ENCODE measurements at places on chromosomes 4 and X.

- H3K27ac ChIP-seq: no peak overlapping the region
- H3K36me3 ChIP-seq: no peaks in the 10 kb centered on the region
- no peak overlapping the region for H3K4me3 ChIP-seq
- no peaks in the 10 kb centered on the region for H3K27me3 ChIP-seq
These were observed 124.0 kb upstream of the POF1B start for GRCh38 chrX:85503258-85504158.

DNA sequence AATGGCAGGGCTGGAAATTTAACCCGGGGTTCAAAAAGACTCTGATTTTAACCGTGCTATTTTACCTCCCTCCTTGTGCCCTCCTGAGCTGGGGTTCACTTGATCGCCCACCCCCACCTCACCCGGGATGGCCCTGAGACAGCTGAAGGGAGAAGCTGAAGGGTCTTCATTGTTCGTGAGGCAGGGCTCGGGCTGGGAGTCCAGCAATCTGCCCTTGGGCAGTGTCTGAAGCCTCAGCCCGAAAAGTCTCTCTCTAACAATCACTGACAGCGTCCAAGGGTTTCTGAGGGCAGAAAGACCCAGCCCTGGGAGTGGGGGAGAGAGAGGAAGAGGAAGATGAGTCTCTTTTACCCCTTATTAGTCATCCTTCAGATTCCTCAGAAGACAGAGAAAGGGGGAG, 39.4 kb upstream of the PHOX2B start:
- no peaks in the 10 kb centered on the region for H3K36me3 ChIP-seq
- no peaks in the 10 kb centered on the region for H3K4me1 ChIP-seq
- H3K4me3 ChIP-seq: no peak overlapping the region
- H3K27me3 ChIP-seq: no peaks in the 10 kb centered on the region
- no peak overlapping the region for H3K27ac ChIP-seq

DNA sequence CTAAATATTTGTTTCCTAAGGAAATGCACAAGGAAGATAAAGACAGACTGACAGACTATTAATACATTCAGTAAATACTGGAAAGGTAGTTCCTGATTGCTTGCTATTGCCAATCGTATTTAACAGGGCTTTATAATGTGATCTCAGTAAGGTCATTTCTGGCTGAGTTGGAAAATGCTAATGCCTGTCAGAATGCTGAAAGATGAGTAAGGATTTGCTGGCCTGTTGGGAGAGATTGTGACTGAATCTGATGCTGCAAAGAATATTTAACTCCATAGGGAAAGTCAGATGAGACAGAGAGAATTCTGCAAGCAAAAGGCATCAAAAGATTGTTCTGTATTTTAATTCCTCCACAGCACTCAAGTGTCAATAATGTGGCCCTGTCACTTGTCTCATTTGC, 169.0 kb downstream of the BEND2 start:
- H3K36me3 ChIP-seq: no peaks in the 10 kb centered on the region
- DNase-seq: no peak
- no peaks in the 10 kb centered on the region for H3K4me1 ChIP-seq
- H3K27ac ChIP-seq: no peak overlapping the region

DNA sequence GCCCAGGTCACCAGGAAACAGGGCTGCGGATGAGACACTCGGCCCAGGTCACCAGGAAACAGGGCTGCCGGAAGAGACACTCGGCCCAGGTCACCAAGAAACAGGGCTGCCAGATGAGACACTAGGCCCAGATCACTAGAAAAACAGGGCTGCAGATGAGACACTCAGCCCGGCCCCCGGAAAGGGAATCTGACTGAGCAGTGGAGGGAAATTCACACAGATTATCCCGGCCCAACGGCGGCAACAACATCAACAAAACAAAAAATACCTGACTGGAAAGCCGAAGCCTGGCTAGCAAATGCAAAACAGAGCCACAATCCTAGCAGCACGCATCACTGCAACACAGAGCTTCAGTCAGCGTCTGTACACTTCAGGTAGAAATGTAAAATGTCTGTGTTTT, 20.7 kb downstream of the AFAP1 start:
- no peak overlapping the region for H3K27ac ChIP-seq
- no peaks in the 10 kb centered on the region for H3K27me3 ChIP-seq
- H3K36me3 ChIP-seq: no peaks in the 10 kb centered on the region

- no peak overlapping the region for H3K4me3 ChIP-seq
- no peaks in the 10 kb centered on the region for H3K4me1 ChIP-seq
- H3K36me3 ChIP-seq: no peaks in the 10 kb centered on the region
- H3K27ac ChIP-seq: no peak overlapping the region
- H3K27me3 ChIP-seq: no peaks in the 10 kb centered on the region
These were observed 33.5 kb upstream of the AMOT start for GRCh38 chrX:112874175-112874574.

DNA sequence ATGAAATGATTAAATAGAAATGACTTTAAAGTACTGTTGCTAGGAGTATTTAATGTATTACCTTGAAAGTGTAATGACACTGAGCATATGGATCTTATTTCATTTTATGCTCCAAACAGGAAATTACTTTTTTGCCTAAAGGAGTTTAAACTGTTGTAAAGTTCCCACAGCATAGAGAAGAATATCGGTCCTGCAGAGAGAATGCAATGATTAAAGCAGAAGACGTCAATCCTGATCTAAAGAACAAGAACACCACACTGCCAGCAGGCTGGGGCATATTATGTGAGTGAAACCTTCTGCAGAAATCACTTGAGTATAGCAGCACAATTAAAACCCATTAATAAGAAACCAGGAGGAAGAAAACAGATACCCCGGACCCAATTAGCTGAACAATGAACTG, 72.8 kb upstream of the CAMK2D start:
- H3K36me3 ChIP-seq: no peaks in the 10 kb centered on the region
- H3K4me1 ChIP-seq: no peaks in the 10 kb centered on the region
- H3K4me3 ChIP-seq: no peak overlapping the region

- DNase-seq: no peak
- H3K4me1 ChIP-seq: peaks cover 13% of the 10 kb centered on the region
- H3K27me3 ChIP-seq: no peaks in the 10 kb centered on the region
These were observed 32.9 kb downstream of the SLC39A8 start for GRCh38 chr4:102312417-102312816.

GRCh38 chr4:4637710-4638109, 95.9 kb upstream of the STX18 start:
- no peaks in the 10 kb centered on the region for H3K27me3 ChIP-seq
- no peak overlapping the region for H3K4me3 ChIP-seq
- DNase-seq: no peak
- no peaks in the 10 kb centered on the region for H3K4me1 ChIP-seq
- H3K36me3 ChIP-seq: no peaks in the 10 kb centered on the region
- no peak overlapping the region for H3K27ac ChIP-seq

DNA sequence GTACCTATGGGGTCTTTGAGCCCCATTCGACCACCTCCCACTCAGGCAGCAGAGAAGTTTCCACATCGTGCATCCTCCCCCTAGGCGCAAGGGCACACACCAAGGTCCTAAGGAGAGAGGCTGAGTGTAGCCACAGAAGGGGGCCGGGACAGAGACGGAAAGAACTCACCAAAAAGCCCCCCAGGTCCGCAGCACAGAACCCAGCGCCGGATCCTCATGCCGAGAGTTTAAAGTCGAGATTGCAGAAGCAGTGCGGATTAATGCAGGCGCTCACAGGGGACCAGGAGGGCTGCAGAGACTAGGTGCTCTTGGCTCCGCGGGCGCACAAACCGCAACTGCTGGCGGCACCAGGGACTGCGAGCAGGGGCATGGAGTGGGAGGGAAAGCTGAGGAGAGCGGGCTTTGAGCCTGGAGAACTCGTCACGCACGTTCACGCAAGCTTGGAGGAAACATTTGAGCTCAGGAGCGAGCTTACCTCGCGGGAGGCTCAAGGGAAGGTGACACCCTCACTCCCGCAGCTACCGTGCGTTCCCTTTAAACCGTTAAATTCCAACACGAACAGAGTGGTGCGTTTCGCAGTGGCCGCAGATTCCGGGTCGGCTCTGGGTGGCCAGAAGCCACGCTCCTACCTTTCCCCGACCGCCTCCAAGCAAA, 8.5 kb downstream of the NKX3-2 start:
- H3K27me3 ChIP-seq: peaks cover 22% of the 10 kb centered on the region
- no peak overlapping the region for H3K27ac ChIP-seq
- no peak for DNase-seq

DNA sequence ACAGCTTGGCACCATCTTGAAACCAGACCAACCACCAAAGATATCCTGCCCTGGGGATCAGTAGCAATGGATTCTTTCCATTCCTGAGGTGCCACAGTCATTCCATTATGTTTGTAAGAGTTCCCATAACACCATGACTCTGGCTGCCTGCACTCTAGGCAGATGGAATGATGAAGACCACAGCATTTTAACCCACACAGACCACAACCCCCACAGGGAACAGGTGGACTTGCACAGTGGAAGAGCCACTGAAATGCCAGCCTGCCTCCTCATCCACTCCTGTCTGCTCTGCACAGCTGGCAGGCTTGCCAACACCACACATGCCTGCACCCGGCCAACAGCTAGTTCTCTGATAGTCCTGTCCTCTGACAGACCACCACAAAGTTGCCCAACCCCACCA, 2362.2 kb upstream of the AGA start:
- no peaks in the 10 kb centered on the region for H3K4me1 ChIP-seq
- H3K27ac ChIP-seq: no peak overlapping the region
- no peak overlapping the region for H3K4me3 ChIP-seq

- H3K4me1 ChIP-seq: no peaks in the 10 kb centered on the region
- no peaks in the 10 kb centered on the region for H3K36me3 ChIP-seq
- no peak for DNase-seq
- no peaks in the 10 kb centered on the region for H3K27me3 ChIP-seq
- H3K27ac ChIP-seq: no peak overlapping the region
- no peak overlapping the region for H3K4me3 ChIP-seq
These were observed 14.6 kb downstream of the SRPX start for GRCh38 chrX:38206036-38206435.

DNA sequence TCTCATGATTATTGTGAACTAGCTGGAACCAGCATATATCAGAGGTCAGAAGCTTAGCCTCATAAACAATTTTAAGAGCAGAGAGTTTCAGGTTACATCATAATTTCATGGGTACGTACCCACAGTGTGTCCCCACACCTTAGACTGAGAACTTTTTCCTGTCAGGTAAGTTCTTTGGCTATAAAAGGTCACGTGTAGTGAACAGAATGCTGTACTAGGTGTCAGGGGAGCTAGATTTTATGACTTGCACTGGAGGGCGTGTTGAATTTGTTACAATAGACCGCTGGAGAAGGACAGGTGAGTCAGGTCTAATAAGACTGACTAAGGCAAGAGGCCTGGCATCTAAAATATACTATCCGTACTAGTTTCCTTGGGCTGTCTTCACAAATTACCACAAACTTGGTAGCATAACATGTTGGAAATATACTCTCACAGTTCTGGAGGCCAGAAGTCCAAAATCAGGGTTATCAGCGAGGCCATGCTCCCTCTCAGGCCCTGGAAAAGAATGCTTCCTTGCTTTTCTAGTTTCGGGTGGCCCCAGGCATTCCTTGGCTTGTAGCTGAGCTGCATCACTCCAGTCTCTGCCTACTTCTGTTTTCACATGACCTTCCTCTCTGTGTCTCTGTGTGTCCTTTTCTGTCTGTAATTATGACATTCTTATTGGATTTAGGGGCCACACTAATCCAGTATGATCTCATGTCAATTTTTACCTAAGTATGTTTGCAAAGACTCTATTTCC, 512.0 kb upstream of the NR3C2 start:
- no peak for DNase-seq
- no peaks in the 10 kb centered on the region for H3K36me3 ChIP-seq
- H3K4me3 ChIP-seq: no peak overlapping the region
- no peak overlapping the region for H3K27ac ChIP-seq
- H3K27me3 ChIP-seq: no peaks in the 10 kb centered on the region

DNA sequence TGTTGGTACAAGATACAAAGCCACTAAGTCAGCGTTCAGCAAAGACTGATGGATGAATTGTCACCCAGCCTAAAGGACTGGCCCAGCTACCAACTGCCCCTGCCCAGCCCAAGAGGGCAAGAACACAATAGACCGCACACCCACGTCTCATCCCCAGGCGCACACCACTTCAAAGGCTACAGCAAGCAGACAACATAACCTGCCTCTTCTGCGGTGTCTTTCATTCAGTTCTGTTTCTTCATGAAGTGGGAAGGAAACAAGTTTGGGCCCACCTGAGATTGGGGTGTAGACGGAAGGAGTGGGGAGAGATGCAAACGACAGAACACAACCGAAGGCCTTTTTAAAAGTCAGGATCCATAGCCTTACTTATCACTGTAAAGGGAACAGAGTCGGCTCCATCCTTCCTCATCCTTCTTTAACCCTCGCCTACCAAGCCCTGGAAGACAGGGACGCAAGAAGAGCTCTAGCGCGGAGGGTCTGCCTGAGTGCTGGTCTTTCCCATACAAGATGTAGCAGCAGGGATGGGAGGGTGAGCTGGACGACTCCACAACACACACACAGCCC, 691 bp downstream of the SCARB2 start:
- H3K4me3 ChIP-seq: peak overlapping the region; percentile 69
- H3K27me3 ChIP-seq: no peaks in the 10 kb centered on the region
- no peaks in the 10 kb centered on the region for H3K36me3 ChIP-seq
- no peak for DNase-seq
